ENCODE measurements at places on chromosomes 6 and 20.

DNA sequence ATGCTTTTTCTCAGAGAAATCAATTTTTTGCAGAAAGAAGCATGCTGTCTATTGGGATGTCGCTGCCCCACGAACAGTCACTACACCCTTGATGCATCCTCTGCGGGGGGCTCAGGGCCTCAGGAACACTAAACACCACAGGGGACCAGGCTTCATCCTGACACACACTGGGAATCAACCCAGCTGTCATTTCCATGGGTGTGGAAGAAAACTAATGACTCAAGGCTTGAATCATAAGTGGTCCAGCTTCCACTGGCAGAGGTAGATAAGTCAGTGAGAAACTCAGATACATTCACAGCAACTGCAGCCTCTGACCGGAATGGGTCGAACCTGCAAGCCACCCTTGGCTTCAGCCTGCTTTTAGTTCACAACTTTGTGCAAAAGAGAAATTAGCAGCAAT is 81.3 kb upstream of the SPTLC3 start:
- DNase-seq: no peak

- DNase-seq: no peak
These were observed 2.0 kb downstream of the TDRD6 start for GRCh38 chr6:46689657-46690056.

- DNase-seq: no peak
These were observed 73.1 kb downstream of the OPN5 start for GRCh38 chr6:47854971-47855370.

DNA sequence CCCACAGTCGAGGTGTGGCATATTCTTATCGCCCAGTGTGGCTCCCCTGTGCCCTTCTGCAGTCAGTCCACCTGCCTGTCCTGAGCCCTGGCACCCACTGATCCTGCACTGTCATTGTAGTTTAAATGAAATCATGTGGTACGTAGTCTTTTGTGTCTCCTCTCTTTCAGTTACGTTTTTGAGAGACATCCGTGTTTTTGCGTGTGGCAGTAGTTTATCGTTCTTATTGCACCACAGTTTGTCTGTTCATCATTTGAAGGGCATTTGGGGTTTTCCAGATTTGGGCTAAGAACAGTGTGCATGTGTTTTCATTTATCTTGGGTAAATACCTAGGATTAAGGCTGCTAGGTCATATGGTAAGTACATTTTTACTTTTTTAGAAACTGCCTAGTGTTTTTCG is 49.3 kb downstream of the SPATA2 start:
- DNase-seq: no peak

GRCh38 chr6:160198606-160199211 is 59.9 kb downstream of the SLC22A2 start:
- no peak for DNase-seq

DNA sequence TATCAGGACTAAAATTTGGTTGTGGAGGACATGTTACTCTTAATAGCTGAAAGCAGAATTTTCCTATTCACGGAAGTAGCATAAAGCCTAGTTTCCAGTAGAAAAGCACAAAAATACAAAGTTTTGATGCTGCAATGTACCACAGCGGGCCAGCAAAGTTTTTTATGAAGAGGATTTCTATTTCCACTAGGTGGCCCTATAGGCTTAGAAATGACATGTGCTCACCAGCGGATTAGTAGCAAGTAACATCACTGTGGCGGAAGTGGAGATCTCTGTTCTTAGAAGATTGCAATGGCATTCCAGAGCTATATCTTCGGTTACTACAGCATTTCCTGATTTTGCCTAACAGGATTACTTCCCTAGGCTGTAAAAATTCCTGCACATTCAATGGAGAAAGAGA is 1219.0 kb upstream of the EYS start:
- no peak for DNase-seq

DNA sequence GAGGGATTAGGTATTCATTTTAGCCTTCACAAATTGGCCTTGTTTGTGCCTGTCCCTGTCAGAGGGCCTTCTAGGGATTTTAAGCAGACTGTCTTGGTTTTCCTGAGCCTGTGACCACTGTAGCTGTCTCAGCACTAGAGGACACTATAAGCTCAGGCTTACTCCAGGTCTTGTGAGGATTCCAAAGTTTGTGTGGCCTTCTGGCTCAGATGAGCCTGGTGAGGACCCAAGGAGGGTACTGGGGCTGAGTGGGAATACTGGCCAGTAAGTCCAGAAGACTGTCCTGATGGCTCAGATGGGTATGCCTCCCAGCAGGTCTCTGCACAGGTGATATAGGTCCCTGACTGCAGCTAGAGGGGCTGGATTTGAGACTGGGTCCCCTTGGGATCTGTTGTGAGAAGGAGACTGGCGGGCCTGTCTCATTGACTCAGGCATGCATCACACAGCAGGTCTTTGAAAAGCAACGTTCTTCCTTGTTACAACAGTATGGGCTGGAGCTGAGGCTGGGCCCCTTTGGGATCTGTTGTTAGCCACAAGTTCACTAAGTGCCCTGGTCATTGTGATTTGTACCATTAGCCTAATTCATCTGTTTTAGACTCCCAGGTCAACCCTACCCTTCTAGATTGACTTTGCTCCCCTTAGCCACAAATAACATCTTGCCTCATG is 26.3 kb upstream of the TFB1M start:
- no peak for DNase-seq

- DNase-seq: no peak
These were observed 25.8 kb upstream of the PTPN1 start for GRCh38 chr20:50484271-50484976.

DNA sequence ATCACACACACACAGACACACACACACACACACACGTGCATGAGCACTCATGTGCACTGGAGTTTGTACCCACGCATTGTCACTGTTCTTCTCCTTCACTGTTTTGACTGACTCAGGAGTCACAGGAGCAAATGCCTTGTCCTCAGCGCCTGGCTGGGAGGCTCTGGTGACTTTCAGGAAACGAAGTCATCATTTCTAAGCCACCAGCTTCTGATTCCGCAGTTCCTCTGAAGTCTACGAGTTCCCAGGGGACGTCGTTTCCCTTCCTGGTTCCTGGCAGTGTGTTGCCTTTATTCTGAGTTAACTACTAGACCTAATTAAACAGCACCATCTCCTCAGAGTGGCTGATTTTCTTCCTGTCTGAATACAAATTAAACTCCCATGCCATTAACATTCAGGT is 82.2 kb upstream of the PMEPA1 start:
- no peak for DNase-seq

- no peak for DNase-seq
These were observed 9.5 kb downstream of the TXNDC5 start for GRCh38 chr6:7901056-7901455.

DNA sequence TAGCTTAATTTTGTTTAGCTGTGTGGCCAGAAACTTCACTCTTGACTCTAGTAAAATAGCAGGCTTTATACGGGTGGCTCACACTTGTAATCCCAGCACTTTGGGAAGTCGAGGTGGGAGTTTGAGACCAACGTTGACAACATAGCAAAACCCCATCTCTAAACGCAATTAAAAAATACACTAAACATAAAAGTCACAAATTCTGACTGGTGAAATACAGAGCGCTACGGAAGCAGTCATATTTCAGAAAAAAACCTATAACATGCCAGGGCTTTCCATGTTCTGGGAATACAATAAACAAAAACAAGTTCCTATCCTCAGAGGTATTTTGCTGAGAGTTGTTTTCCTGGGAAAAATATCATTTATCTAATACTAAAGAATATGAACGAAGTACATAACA is 24.8 kb upstream of the ZSCAN23 start:
- DNase-seq: no peak

GRCh38 chr6:40323881-40324634 is 263.1 kb downstream of the LRFN2 start:
- no peak for DNase-seq

DNA sequence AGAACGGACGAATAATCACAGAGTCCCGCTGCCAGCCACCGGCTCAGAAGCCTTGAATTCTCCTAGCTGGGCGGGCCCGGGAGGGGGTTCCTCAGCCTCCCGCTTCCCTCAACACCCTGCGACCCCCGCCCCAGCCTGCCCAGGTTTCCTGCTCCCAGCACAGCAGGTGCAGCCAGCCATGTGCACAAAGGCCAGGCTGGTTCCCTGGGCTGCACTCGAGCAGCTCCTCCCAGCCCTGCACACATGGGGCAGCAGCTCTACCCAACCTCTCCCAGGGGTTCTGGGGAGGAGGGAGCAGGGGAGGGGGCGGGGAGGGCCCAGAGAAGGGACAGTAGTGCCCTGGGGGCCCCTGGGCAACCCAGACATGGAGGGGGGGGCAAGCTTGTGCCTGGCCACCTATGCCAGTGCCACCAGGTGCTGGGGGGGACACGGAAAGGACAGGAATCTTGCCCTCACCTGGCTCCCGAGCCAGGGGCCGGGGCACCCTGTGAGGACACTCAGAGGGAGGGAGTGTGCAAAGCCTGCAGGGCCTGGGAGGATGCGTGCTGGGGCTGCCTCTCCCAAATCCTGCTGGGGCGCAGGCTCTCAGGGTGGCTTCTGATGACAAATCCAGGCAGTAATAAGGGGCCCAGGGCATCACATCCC is 1.2 kb upstream of the NTSR1 start:
- DNase-seq: no peak

DNA sequence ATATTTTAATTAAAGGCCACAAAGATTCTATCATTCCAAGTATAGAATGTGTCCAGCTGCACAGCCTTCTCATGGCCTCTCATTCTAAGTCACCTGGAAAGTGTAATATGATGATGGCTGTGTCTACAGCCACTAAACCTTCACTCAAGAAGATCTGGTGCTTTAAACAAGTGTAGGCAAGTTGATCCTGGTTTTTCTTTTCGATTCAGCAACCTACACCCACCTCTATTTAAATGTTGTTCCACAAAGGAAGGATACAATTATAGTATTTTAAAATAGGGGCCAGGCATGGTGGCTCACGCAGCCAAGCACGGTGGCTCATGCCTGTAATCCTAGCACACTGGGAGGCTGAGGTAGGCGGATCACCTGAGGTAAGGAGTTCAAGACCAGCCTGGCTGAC is 25.5 kb upstream of the DST start:
- no peak for DNase-seq

- no peak for DNase-seq
These were observed 1.3 kb downstream of the GUCA1B start for GRCh38 chr6:42193491-42193894.

GRCh38 chr6:7335519-7335918 is 22.5 kb upstream of the SSR1 start:
- DNase-seq: no peak

DNA sequence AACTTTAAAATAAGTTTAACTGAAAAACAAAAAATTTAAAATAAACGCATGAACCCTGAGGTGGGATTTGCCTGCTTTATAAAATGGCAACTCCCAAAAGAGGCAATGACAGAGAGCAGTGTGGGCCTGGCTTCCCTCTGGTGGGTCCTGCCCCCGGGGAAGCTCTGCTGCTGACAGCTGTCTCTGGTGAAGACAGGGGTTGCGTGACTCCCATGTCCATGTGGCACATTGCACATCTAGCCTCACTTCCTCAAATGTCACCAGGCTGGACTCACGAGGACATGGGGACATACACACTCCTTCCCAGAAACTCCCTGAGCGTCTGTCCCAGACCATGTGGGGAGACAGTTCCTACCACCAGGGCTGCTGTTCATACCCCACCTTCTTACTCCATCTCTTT is 66.2 kb downstream of the ABHD12 start:
- DNase-seq: no peak

DNA sequence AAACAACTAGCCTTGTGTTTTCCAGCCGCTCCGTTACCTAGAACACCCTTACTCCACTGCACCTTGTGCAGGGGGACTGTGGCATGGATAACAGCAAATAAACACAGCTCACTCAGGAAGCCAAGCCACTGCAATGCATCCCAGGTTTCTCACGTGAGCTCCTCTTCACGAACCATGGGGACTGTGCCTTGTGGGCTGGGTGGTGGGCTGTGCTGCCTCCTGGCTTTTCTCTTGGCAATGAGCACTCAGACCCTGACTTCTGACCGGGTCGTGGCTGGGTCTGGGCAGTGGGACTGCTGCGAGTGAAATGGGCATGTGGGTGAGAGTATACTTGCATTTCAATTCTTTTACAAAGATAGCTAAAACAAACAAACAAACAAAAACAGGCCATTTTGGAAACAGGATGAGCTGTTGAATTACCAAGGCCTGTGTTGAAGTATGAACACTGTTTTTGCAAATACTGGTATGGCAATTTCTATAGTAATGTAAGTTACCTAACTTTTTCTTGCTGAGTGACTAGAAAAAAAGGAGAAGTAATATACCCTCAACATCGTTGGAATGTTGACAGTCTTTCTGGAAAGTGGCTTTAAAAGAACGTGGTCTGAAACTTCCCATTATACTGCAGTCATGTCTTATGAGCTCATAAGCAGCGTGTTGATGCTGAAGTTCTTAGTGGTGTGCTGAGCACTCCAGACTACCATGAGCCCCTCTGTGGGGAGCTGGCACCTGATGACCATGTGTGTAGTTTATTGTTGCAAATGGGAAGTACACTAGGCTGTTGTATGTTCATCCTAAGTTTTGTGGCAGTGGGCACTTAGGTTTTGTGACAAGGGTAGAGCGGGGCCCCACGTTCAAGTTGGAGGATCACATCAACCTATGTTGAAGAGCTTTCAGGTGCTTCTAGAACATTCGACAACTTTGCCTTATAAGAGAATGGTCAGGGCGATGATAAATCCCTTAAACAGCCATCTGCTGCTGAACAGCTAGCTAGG is 120.4 kb downstream of the ARMC2 start:
- no peak for DNase-seq

Data from prostate gland (tissue), 2 donors.